HepG2 (cell line): ENCODE measurements at places on chromosomes 2 and 18. TPM values are rescaled to one million over a fixed set of nuclear protein-coding genes. Genes with fewer than 3 reads are reported as not detected.
A peak's percentile ranks its signal among the peaks of the same experiment; 100 is the strongest.

DNA sequence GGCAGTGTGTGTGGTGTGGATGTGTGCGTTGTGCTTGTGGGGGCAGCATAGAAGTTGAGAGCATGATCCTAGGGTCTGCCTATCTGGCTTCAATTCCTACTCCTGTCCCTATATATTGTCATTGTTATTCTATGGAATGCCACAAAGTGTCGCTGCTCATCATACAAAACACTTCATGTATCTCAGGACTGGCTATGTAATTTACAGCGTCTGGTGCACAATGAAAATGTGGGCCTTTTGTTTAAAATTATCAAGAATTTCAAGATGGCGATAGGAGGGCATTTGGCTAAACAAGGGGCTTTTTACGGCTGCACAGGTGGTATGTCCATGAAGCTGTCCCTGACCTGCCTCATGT lies 3.4 kb downstream of the SERPINB2 start:
- peak; percentile 51 for DNase-seq

DNA sequence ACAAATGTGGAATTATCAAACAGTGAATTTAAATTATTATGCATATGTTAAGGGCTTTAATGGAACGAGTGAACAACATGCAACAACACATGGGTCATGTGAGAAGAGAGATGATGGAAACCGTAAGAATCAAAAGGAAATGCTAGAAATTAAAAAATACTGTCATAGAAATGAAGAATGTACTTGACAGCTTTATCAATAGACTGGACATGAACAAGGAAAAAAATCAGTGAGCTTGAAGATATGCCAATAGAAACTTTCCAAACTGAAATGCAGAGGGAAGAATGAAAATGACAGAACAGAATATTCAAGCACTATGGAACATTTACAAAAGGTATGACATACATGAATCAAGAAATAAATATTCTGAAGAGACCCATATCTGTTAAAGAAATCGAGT lies 117.7 kb upstream of the KCNJ3 start:
- no peak for DNase-seq

- DNase-seq, result no peak
Measured at GRCh38 chr18:78894033-78894305, 85.6 kb upstream of the SALL3 start.

Gene RPIA
- polyA plus RNA-seq, result 13.3 and 13.7 TPM in 2 replicates

- DNase-seq, result no peak
Measured at GRCh38 chr2:127153691-127154158, 46.8 kb upstream of the BIN1 start.

GRCh38 chr2:175441181-175441761 lies 259.8 kb upstream of the ATP5MC3 start:
- no peak for DNase-seq

- DNase-seq, result no peak
Measured at GRCh38 chr2:99380376-99381010, 43.3 kb downstream of the EIF5B start.

- no peak for DNase-seq
Measured at GRCh38 chr2:41483226-41483625, 564.6 kb upstream of the PKDCC start.

- DNase-seq, result no peak
Measured at GRCh38 chr2:164014068-164014731, 278.4 kb upstream of the FIGN start.

GRCh38 chr2:146934921-146935320 lies 909.9 kb upstream of the ACVR2A start:
- no peak for DNase-seq

GRCh38 chr18:28043631-28044030 lies 133.3 kb downstream of the CDH2 start:
- DNase-seq, result no peak

GRCh38 chr2:236158969-236159777 lies 9.0 kb downstream of the GBX2 start:
- DNase-seq, result no peak

- DNase-seq, result no peak
Measured at GRCh38 chr2:207135340-207135739, 30.4 kb downstream of the KLF7 start.

Gene GRB14
- polyA plus RNA-seq, result 3.6 and 4.6 TPM in 2 replicates

DNA sequence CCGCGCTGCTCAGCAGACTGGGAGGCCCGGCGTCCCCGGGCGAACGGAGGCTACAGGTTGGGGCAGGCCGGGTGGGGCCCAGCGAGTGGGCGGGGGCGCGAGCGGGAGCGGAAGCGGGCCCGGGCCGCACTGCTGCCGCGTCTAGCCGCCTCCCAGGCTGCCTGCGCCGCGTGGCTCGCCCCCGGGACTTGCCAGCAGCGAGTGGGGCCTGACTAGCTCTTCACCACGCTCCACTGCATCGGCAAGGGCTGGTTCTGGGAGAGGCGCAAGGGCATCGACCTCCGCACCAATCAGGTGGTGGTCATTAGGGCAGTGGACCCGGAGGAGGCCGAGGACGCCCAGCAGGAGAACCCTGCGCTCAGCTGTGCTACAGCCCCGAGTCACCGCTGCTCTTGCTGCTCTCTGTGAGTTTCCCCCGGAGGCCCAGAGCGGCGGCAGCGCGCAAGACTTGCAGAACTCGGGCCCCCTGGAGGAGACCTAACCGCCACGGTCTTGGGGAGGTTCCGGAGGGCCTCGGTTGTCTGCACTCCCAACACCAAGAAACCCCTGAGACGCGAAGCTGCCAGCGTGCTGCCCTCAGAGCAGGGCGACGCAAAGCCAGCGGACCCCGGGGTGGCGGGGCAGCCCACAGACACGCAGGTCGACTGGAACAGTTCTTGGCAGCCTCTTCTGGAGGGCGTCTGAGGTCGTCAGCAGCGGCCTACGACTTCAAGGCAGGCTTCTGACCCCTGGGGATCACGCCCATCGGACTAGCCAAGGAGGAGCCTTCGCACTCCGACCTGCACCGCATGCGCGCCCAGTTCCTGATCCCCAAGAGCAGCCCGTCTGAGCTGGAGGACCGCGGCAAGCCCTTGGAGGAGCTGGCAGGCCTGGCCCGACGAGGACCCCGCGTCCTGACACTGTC lies 27.2 kb upstream of the PTPN2 start:
- no peak for DNase-seq

Gene MC2R
- not detected in 2 replicates for polyA plus RNA-seq

- no peak for DNase-seq
Measured at GRCh38 chr2:215450188-215451011, 14.5 kb upstream of the FN1 start.
